Left kidney (tissue), 8 donors: ENCODE measurements at places on chromosomes 7 and 10.

DNA sequence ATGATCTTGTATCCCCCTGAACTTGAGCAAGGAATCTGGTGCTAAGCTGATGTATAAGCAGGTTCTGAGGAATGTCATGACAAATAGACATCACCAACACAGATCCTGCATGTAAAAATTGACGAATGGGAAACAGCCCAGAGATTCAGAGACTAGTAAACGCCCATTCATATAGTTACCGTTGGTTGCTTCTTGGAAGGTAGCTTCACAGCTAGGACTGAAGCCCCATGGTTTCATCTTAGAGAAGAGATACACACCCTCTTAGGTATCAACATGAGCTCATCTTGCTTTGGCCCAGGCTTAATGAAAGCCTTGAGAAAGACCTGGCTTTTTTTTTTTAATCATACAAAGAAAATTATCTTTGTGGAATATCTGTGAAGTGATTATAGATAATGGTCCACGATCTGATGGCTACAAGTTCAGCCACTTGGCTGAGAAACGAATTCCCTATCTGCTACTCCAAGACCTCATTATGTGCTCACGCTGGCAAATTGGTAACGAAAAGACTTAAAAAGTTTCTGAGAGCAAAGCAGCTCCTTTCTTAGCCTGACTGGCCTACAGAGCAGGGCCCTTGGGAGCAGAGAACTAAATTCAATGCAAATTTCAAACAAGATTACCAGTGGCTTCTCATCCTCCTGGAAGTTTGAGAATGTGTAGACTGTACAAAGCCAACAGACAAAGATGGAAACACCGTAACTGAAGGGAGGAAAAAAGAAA lies 181.1 kb downstream of the NRP1 start:
- no peak for DNase-seq

- DNase-seq = no peak
These were observed 27.6 kb downstream of the SPAG6 start for GRCh38 chr10:22372917-22373316.

GRCh38 chr7:110522061-110522760 lies 568.7 kb upstream of the LRRN3 start:
- peak; percentile 21 for DNase-seq

DNA sequence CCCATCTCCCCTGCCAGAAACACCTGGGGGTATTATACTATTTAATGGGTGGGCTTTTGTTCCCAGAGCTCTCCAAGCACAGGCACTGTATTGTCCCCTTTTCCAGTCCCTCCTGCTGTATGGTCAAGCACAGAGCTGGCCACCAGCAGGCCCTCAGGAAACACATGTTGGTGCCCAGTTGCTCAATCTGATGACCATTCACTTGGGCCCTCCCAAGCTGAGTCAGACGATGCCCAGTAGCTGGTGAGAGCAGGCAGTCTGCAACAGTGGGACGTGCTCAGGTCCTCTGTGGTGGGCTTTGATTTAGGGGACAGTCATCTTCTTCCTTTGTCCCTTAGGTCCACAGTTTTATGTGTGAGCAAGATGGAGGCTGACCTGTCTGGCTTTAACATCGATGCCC lies 11.8 kb downstream of the SFXN2 start:
- no peak for DNase-seq

DNA sequence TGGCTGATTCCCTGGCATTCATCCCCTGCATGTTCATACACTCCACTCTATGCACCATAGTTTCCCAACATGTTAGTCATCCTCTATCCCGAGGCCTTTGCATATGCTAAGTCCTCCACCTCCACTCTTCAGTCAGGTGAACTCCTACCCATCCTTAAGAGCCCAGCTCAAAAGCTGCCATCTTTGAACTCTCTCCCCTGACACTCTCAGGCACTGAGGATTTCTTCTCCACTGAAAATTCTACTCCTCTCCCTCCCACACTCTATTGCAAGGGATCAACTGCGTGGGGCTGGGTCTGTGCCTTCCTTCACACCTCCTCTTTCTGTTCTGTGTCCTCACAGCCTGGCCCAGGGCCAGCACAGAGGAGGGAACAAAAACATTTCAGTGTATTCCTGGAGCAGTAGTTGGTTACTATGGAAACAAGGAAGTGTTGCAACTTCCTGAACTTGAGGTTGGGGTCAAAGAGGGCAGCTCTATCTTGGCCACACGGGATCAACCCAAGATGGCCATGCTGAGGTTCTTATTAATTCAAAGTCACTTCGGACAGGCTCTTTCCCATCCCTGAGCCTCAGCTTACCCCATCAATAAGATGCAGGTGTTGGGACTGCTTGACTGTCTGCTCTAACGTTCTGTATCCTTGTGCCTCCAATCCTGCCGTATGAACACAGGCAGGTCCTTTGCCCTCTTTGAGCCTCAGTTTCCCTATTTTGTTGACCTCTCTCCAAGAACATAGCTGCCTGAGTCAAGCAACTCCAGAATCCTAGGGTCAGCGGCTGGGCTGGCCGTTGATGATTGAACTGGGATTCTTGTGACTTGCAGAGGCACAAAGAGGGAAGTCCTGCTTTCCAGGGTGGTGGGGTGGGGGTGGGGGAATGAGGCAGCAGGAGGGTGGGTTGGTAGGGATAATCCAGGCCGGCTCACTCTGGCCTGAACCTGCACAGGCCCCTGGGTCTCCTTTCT lies 15.5 kb downstream of the ZMIZ1 start:
- peak; percentile 80 for DNase-seq

GRCh38 chr7:111841596-111842205 lies 279.4 kb upstream of the IMMP2L start:
- DNase-seq = no peak

DNA sequence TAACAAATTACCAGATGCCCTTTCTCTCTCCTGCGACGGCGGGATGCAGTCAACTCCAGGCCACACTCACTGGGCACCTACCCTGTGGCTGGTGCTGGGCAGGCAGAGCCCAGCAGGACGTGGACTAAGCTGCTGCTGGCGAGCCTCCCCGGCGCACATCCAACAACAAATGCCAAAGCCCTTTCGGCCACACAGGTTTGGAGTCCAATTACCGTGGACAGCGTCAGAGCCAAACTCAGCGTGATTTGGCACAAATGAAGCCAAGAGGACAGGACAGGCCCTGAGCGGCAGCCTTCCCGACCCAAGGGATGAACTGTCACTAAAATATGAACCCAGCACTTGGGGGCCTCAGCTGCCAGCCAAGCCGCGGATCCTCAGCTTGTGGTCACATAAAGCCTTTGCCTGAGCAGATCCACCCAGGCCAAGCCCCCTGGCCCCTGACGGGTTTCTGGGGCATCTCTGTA lies 28.4 kb downstream of the DAGLB start:
- DNase-seq = no peak

DNA sequence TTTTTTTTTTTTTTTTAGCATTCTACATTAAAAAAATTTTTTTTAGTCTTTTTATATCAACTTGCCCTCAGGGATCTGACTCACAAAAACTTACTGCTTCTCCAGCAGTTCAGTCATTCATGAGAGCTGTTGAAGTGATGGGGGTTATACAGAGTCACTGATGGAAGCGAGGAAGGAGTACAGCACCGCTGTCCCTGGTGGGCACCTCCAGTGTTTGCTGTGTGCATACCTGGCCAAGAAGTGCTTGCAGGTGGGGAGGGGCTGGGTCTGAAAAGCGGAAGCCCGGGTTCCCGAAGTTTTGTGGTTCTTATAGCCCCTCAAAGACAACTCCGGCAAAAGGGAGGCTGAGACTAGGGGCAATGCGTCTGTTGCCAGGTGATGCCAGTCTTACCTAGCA lies 46.2 kb downstream of the MINDY4 start:
- DNase-seq = no peak

DNA sequence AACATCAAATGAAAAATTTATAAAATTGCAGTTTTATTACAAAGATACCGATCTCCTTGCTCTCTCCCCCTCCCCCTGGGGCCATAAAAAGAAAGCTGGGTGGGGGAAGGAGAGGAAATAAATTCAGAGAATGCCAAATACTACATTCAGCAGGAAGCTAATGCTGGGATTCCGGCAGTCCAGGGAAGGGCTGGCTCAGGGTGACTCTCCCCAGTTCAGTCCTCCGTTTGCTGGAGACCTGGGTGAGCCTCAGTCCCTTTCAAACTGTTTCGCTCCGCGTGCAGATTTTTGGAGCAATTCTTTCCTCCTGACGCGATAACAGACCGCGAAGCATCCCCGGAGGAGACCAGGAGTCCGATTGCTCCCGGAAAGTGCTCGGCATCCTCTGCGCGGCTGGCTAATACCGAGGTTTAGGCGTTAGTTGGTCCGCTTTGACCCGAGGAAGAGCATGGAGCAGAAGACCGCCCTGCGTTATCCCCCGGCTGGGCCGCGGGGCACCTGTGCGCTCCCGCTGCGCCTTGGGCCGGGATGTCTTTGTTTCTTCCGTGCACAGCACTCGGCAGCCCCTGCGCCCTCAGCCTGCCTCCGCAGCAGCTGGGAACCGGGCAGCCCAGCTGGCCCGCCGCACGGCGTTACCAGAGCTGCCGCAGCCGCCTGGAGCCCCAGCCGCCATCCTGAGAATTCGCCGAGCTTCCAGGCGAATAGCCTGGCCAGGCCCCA lies 3.9 kb upstream of the HOXA2 start:
- DNase-seq = peak; percentile 44

DNA sequence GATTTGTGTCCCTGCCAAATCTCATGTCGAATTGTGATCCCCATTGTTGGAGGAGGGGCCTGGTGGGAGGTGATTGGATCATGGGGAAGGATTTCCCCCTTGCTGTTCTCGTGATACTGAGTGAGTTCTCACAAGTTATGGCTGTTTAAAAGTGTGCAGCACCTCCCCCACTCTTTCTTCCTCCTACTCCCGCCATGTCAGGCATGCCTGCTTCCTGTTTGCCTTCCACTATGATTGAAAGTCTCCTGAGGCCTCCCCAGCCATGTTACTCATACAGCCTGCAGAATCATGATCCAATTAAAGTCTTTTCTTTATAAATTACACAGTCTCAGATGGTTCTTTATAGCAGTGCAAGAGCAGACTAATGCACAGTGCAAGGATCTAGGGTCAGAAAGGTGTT lies 75.4 kb downstream of the CALD1 start:
- no peak for DNase-seq

DNA sequence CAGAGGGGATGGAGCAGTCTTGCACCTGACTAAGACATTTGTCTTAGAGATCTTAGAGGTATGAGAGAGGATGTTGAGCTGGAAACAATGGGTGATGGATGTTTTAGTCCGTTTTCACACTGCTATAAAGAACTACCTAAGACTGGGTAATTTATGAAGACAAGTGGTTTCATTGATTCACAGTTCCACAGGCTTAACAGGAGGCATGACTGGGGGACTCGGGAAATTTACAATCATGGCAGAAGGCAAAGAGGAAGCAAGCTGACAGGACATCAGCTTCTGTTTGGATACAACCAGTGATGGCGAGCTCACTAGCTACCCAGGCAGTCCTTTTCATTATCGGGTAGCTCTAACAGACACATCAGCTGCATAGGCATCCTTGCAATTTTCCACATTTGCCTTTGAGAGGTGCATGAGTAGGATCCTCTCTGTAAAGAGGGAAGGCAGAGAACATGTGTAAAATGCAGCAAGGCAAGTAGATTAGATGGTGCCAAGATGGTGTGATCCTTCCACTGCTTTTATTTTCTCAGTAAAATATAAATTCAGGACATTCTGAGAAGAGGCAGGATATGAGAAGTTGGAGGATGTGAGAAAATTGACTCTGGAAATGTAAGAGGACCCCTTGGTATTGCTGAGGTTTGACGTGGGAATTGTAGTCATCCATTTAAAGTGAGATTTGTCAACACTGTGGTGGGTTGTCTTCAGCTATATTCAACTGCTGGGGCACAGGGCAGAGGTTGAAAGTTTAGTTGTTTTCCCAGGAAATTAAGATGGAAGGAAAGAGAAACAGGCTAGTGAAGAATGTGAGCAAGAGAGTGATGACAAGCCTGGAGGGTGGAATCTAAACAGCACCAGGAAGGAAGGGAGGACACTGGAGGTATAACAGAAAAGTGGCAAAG lies 1140.0 kb upstream of the AUTS2 start:
- no peak for DNase-seq

- DNase-seq = no peak
These were observed 122.1 kb upstream of the TPK1 start for GRCh38 chr7:144957998-144958397.

- DNase-seq = no peak
These were observed 27.4 kb downstream of the THSD7A start for GRCh38 chr7:11804621-11805020.

- DNase-seq = no peak
These were observed 46.1 kb downstream of the CABCOCO1 start for GRCh38 chr10:61708846-61709245.

DNA sequence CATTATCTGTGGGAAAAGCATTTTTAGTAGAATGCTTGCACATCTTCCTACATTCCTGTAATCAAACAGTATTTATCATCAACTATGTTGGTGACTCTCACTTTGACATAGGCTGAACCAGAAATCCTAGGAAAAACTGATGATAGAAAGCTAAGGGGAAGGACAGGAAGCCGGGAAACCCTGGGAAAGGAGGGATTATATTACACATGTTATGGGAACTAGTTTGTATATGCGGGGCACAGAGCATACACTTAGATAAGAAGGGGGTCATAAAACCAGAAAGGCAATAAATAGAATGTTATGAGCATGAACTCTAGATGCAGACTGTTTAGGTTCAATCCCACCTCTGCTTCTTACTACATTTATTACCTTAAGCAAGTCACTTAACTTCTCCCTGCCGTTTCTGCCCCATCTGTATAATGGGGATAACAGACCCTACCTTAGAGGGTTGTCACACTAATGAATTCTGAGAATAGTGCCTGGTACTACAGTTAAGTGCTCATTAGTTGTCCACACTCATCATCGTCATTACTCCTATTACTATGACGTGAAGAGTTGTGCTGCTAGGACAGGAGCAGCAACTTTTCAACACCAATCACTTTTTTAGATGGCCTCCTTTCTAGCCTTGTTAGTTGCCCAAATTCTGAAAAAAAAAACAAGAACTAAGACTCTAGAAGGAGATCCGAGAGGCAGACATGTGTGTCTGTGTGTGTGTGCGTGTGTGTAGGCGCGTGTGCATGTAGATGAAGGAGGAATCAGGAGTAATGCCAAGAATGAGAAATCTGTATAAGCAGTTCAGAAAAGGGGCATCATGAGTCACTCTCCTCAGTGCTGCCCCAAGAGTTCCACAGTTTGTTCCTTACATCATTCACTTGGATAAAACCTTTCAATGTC lies 52.2 kb downstream of the KMT2C start:
- DNase-seq = no peak

- DNase-seq = no peak
These were observed 7.5 kb downstream of the SORBS1 start for GRCh38 chr10:95553674-95554073.

DNA sequence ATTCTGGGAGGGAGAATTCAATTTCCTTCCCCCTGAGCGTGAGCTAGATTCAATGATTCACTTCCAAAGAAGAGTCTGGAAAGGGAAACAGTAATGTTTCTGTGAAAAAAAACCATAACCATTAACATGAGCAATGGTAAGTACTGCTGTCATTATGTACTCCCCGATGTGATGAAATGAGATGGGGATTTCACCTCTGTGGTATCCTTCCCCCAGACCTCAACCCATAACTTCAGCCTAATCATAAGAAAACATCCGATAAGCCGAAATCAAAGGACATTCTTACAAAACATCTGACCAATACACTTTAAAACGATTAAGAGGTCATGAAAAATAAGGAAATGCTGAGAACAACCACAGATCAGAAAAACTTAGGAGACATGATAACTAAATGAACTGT lies 27.2 kb downstream of the EZH2 start:
- DNase-seq = no peak

GRCh38 chr10:71251319-71251718 lies 38.9 kb downstream of the UNC5B start:
- DNase-seq = no peak

GRCh38 chr7:88322151-88322550 lies 15.5 kb upstream of the STEAP4 start:
- no peak for DNase-seq

GRCh38 chr7:8205537-8205936 lies 56.4 kb downstream of the ICA1 start:
- no peak for DNase-seq

GRCh38 chr10:61363006-61363405 lies 90.2 kb downstream of the TMEM26 start:
- DNase-seq = no peak
